Activated CD4-positive, alpha-beta T cell treated with anti-CD3 and anti-CD28 coated beads, Interleukin-2, amount 50 U/mL, for 48 hours (primary cell): ENCODE measurements at places on chromosomes 16 and 17.

DNA sequence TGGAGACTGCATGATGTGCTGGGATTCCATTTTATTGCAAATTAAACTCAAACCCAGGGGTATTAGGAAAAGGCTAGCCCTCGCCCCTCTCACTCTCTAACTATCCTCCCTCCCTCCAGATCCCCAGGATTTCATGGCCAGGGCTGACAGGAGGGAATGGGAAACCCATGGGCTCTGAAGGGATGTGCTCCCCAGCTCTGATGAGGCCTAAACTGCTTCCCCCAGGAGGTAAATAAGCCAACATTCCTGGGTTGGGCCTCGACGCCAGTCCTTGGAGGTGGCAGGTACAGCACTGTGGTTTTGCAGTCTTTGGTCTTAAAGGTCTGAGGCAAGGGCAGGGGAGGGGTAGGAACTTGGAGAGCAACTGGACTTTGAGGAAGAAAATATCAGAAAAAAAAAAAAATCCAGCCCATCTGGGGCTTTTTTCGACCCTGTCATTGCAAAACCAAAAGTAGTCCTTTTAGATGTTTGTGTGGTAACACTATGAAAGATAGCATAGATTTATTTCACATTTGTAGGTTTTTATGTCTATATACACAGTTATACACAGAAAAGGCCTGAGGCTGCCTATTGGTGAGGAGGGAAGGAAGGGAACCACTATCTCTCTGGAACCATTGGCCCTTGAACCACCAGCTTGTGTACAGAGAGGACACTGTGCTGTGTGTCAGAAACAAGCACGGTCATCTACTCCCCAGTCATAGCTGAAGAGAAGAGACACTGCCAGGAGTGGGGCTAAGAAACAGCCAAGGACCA lies 12.0 kb downstream of the C17orf113 start:
- no peak for DNase-seq

DNA sequence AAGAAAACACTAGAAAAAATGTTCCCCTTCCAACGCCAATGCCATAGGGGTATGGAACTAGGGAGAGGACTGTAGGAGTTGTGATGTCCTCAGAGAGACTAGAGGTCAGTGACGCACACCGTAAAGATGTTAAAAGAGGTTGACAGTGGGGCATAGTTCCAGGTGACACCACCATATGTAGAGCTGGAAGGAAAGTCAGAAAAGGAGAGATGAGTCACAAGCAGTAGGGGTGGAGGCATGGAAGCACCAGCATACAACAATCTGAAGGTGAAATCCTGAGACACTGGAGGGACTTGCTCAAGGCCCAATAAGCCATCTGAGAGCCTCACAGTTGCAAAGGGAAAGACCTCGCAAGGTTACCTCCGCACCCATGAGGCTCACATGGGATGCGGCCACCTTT lies 76.0 kb downstream of the ZNF18 start:
- DNase-seq = no peak

DNA sequence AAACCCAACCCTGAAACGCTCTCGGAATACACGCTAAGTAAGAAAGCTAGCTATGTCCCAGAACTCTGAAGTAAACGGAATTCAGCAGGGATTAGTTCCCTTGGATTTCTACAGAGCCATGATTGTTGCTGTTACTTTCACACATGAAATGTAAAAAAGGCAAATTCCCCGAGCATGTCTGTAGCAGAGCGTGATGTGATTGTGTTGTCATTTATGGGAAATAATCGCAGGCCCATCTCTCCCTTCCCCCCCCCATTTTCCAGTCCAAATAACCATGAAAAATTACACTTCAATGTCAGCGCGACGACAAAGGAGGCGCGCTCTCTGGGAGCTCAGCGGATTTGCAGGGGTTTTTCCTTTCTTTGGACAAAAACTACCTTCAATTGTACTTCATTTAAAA lies 209.0 kb downstream of the ZFHX3 start:
- DNase-seq = no peak

DNA sequence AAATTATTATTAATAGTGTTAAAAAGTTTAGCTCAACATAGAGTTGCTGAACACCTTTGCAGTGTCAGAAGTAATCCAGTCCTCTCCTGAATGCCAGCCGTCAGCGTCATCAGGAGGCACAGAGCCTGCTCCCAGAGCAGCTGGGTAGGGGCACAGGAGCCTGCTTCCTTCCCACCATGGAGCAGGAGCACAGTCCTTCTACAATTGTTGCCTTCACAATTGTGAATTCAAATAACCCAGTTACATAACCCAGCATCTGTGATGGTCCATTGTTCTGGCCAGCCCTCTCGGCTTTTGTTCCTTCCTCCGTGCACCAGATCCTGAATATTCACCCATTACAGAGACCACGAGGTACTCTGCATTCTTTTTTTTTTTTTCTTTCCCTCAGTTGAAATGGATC lies 393.9 kb upstream of the MAF start:
- no peak for DNase-seq

- DNase-seq = no peak
Measured at GRCh38 chr17:29560316-29560715, 6.5 kb downstream of the ABHD15 start.

DNA sequence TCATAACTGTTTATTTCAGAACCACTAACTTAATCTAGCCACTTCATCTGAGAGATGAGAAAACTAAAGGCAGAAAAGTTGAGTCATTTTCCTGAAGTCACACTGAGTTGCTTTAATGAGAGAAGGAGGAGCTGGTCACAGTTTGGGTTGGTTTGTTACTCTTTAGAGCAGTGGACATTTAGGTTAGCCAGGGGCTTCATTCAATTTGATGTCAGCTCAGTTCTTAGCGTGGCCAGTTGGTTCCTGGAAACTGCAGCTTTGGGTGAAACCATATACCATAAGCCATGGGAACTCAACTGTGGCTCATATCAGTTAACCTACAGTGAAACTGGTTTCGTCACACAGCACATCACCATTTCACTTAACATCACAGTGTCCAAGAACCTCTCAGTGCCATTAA lies 59.2 kb upstream of the ADORA2B start:
- no peak for DNase-seq

GRCh38 chr17:65104541-65104940 lies 32.6 kb upstream of the RGS9 start:
- DNase-seq = no peak

- DNase-seq = no peak
Measured at GRCh38 chr17:78834571-78834970, 6.0 kb downstream of the USP36 start.

DNA sequence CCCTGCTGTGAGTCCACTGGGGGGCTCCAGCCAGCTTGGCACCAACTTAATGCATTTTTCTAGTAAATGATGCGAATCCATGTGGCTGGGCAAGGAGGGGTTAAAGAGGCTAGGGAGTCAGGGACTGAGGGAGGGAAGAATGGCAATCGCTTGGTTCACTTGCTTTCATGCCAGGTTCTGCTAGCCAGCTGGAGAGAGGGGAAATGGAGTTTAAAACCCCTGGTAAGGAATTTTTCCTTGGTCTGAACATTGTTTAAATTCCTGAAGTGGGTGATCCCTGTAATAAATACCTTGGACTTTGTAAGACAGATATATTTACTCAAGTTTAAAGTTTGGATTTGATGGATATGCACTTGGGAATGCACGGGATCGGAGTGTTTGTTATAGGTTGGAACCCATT lies 22.8 kb downstream of the ANKFN1 start:
- DNase-seq = no peak

GRCh38 chr17:62321451-62321850 lies 58.9 kb upstream of the EFCAB3 start:
- no peak for DNase-seq

GRCh38 chr16:77540646-77541045 lies 105.8 kb upstream of the ADAMTS18 start:
- DNase-seq = no peak

DNA sequence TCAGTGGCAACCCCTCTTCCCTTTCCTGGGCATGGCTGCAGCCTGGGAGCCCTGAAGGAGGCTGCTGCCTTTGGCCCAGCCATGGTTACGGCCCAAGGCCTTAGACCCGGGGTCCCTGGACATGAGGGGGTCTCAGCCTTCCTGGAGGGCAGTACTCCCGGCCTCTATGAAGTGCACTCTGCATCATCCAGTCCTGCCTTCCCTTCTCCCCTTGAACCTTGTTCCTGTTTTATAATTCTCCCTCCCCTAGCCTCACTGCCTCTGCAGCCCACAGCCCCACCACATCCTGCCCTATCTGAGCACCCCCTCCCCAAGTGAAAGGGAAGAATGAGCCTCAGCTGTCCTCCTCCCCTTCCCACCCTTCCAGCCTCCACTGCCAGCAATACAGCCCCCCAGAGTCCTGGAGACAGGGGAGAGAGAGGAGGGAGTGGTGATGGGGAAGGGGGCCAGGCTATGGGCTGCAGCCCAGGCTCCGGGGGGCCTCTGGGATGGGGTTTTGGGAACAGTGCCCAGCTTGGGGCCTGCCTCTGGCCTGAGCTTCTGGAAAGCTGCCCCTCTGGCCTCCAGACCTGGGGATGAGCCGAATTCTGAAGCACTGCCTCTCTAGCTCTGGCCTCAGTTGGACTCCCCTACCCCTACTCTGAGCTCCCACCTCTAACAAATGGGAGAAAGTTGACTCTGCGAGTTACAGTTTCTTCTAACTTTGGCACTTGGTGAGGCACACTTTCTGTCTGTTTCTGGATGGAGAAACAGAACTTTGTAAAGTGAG lies 7.6 kb downstream of the CCR7 start:
- peak; percentile 5 for DNase-seq

GRCh38 chr17:83182620-83183101 lies 103.3 kb downstream of the METRNL start:
- DNase-seq = no peak

GRCh38 chr16:88353691-88354090 lies 29.1 kb upstream of the ZNF469 start:
- no peak for DNase-seq

- DNase-seq = no peak
Measured at GRCh38 chr17:13750816-13751793, 149.4 kb upstream of the HS3ST3A1 start.

- DNase-seq = no peak
Measured at GRCh38 chr16:31061813-31062440, 12.1 kb downstream of the ZNF668 start.

DNA sequence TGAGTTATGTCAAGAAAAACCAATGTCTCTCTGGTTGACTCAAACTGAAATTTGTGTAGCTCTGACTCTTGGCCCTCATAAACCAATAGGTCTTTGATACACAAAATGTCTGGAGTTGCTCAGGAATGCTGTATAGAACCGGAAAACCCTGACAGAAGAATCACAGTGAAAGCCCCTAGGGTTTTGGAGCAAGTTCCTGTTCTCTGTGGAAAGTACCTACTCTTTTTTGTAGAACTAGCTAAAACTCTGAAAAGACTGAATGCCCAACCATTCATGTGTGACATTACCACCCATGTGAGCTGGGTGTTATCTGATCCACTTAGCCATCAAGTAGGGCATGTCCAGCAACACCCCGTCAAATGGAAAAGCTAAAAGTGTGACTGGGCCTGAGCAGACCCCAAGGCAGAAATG lies 28.8 kb downstream of the CCL4 start:
- no peak for DNase-seq

- DNase-seq = no peak
Measured at GRCh38 chr17:57677301-57677700, 67.8 kb downstream of the CCDC182 start.

- DNase-seq = no peak
Measured at GRCh38 chr17:3915581-3915994, 677 bp downstream of the P2RX1 start.

DNA sequence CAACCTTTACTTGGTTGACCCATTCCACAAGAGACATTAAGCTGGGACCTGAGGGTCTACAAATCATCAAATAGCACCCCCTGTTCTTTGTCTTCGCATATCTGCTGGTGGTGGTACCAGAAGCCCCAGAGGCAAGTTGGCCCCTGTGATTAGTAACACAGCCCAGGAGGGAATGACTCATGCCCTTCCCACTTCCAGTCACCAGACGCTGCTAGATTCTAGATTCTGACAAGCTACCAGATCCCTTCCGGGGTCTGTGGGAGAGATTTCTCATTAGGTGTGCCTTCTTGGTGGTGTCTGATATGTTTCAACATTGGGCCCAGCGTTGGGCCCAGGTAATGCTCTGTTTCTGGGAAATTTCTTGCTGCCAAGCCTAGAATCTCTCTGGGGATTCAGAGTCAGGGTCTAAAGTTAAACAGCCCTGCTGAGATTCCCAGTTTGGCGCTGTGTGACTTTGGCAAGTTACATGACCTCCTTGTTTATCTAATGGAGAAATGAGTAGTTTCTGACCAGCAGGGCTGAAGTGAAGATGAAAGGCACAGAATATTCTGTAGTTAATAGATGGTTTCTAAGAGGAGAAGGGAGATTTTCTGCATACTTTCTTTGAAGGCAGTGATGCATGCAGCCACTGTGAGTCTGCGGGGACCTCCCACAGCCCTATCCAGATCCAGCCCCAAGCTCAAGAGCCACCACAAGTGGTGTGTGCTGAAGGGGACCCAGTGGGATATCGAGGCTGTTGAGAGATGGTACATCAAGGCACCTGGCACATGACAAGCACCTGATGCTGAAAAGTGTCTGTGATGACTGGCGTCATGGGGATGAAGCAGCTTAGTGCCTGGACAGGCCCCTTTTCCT lies 3.9 kb downstream of the TRPV2 start:
- peak; percentile 69 for DNase-seq

DNA sequence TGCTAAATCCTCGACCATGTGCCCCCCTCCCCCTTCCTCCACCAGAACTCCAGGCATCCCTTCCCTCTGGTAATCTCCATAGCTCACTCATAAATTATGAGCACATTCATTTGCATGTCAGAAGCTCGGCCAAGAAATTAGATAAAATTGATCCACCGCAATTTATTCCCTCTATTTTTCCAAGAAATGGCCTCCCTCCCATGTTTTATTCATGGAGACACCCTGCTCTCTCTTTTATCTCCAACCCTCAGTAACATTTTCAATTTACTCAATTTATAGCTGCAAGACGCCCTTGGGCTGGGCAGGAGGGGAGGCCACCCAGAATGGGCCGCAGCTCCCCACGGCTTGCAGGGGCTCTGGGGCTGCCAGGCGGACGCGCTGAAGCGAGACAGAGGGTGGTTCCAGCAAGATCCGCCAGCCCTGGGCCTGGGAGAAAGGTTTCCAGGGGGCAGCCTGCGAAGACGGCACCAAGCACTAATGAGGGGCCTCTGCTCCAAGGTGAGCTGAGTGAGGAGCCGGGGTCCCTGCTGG lies 54.7 kb upstream of the ZNF423 start:
- DNase-seq = no peak

GRCh38 chr17:76103274-76104139 lies at the start of gene EXOC7:
Gene EXOC7, minus strand, starts transcription at chr17:76103787. Its CDS starts 95 bp downstream, at chr17:76103692.
- DNase-seq = peak; percentile 94

DNA sequence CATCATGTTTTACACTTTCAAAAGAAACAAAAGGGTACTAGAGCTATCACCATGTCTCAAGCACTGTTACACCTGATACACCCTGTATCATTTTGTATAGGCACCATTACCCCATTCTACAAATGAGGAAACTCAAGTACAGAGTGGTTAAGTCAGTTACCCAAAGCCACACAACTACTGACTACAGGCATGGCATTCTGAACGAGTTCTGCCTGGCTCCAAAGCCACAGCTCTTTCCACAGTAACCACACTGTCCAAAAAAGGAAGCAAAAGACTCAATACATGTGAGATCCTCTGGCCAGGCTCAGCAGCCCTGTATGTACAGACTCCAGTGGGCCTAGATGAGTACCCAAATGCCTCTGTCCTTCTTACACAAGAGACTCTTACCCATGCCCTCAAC lies 4.7 kb downstream of the DYNC1LI2 start:
- DNase-seq = no peak

GRCh38 chr16:50198802-50199403 lies 45.8 kb downstream of the TENT4B start:
- no peak for DNase-seq

- no peak for DNase-seq
Measured at GRCh38 chr16:78348886-78349285, 249.4 kb downstream of the WWOX start.
